ENCODE measurements at places on chromosomes 3 and 15.
A peak's percentile ranks its signal among the peaks of the same experiment; 100 is the strongest.

DNA sequence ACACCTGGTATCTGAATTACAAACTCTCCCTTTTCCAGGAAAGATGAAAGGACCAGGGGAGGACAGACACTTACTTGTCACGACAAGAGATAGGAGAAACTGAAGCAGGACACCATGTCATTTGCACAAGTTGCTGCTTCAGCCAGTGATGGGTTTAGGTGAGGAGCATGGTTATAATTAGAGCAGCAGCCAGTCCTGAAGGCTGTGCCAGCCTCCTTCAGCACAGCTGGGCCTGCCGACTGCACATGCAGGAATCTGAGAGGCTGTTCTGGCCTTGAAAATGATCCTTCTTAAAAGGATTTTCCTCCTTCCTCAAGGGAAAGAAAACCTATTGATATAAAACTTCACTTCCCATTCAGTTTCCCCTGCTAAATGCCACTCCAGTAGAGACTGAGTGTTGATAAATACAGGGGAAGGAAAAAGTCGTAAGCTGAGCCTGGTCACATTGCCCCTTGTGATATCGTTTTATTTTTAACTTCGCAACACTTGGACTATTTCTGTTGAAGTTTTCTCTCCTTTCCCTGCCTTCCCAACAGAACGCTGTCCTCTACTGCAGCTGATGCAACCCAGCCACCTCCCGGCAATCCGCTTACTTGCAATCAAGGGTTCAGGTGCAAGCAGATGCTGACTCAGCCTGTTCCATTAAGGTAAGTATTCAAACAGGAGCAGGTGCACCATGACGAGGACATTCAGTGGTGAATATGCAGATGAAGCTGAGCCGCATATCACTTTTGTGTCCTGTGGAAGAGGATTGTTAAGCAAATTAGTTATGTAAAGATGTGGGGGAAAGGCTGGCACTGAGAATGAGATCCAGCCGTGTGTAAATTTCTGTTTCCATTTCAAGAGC is at the start of gene FBXO40:
FBXO40 (plus strand) TSS at position 524 of the 847 bp plus-strand sequence. CDS start 27,197 bp downstream, outside the sequence.
- no peak for DNase-seq

DNA sequence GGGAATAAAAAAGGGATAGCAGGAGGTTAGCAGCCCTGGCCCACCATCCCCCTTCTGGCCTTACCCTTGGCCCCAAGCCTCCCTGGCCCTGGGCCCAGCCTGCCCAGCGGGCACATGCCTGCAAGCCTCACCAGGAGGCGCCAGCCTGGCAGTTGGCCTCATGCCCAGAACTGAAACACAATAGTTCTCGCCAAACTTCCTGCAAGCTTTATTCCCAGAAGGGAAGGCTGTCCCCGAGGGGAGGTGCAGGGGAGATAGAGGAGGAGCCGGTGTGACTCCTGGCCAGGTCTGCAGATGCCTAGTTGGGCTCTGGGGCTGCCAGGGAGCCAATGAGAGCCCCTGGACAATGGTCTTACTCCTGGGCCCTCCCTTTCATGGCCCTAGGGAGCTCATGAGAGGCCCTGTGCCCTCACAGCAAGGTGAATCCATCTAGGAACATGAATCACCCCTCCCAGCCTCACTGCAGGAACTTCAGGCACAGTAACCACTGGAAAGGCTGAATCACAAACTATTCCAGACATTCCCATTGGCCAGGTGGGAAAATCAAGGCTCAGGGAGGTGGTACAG is 4.0 kb downstream of the CCDC33 start:
- DNase-seq: peak; percentile 90

DNA sequence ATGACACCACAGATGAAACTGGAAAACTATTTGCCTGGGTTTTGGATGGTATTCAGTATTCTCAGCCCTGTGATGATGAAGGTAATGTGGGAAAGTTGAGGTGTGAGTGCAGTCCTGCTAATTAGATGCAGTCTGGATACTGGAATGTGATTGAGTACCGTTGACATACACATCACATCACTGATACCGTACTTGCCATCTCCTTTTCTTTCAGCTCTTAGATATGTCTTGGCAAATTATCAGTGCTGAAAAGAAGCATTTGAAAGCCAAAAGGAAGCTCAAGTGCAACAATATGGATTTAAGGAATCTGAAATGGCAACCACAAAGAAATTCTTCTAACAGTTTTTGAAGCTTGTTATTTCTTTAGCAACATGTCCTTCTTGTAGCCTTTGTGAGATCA is 381.4 kb upstream of the TGFBR2 start:
- no peak for DNase-seq

GRCh38 chr15:67049351-67050044 is 15.9 kb upstream of the SMAD3 start:
- peak; percentile 91 for DNase-seq
